ENCODE measurements at places on chromosomes 3 and 15.

GRCh38 chr15:71957026-71957425 lies 146.7 kb downstream of the NR2E3 start:
- no peak for DNase-seq

- peak; percentile 22 for DNase-seq
Observed at GRCh38 chr15:59539799-59540198, 71.8 kb upstream of the GCNT3 start.

- DNase-seq, result no peak
Observed at GRCh38 chr3:76826861-76827260, 213.0 kb upstream of the ROBO2 start.

DNA sequence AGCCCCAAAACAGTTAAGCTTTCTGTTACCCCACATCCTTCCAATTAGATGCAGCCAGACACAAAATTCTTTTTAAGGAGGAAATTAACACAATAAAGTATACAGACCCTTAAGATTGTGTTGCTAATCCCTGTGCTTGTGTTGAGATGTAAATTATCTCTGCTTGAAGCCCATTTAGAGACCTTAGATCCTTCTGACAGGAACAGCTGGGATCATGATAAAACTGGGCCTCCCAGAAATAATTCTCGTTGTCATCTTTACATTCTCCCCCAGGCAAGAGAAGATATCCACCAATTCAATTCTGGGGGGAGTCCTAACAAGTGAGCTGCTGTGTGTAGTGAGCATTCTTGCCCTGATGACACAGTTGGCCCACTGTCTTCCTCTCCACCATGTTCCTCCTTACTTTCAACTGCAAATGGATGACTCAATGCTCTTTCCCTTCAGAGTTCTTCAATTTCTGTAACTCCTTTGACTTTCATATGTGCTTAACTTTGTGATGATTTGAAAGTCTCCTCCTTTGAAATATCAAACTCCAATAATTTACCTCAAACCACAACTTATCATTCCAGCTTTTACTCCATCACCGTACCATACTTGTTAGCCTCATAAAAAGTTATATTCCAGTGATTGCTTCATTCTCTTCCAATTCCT lies 186.6 kb downstream of the RAP2B start:
- no peak for DNase-seq

All from adipocyte (in vitro differentiated cells).